Stomach (tissue), 19 donors: ENCODE measurements at places on chromosomes 3 and 15.

DNA sequence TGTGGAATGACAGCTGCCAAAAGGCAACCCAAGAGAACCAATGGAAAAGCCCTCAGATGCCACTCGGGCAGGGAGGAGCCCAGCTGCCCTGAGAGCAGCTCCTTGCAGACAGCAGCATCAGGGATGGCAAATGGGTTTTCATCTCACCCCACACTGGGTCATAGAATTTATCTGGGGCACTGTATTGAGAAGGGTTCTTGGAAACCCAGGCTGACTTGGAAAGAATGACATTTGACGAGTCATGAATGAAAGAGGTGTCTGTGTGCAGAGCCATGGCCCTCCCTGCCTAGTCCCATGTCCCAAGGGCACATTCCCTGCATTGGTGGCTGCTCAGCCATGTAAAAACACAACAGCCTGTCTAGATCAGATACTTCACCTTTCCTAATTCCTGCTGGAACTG is 157.9 kb upstream of the BHLHE40 start:
- no peak for DNase-seq

DNA sequence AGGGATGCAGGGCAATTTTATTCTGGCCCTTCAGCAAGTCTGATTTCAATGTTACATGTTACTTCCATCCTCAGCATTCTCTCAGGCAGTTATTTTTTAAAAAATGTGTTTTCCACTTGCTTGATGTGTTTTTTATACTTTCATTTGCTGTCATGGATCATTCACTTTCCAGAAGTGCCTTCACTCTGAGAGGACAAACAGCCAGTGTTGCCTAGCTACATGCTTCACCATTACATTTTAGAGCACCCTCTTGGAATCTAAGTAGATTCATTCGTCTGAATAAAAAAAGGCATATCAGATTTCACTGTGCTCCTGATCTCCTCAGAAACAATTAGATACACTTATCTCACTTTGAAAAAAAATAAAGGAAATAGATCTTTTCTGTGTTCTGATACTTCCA is 93.6 kb upstream of the POU1F1 start:
- DNase-seq, result no peak

DNA sequence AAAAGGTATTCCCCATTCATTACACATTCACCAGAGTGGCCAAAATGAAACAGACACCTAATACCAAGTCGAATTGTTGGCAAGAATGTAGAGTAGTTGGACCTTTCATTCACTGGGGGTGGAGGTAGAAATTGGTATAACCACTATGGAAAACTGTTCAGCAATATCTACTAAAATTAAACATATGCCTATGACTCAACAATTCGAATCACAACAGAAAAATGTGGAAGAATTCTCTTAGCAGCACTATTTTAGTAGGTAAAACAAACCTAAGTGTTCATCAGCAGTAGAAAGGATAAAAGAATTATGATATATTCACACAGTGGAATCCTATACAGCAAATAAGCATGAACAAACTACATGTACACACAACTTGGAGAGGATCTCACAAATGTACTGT is 30.6 kb downstream of the POLG start:
- no peak for DNase-seq

DNA sequence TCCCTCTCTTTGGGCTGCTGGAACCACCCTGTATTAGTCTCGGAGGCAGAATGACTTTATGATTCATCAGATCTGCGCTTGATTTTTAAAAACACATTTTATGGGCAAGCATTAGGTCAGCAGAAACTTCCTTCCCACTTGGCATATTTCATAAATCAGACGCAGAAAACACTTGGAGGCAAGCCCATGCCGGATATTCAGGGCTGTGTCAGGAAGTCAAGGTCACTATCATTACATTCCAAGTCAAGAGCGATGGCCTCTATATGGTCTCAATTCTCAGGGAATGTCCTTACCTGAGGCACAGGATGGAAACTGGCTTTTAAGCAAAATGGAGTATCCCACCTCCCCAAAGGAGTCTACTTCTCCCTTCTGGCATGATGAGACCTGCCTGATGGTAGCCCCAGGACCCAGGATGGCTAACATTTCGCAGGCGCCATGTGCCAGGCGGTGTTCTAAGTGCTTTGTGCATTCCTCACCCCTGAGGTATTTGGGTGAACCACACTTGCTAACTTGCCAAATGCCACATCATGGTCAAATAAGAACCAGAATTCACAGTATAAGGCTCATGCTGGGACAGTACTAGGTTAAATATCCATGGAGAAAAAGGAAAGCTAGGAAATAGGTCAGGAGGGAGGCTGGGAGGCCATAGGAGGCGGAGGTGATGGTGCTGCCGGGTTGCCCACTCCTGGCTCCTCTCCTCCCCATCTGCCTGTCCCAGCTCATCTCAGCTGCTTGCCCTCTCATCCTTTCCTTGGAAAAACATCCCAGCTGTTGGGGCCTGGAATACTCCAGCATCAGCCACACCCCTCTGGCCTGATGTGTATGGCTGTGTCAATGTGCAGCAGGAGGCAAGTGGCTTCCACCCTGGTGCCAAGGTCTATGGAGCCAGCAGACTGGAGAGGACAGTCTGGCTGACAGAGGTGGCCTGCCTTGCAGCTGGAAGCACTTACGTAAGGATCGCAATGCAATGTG is 18.8 kb downstream of the BCL2L10 start:
- no peak for DNase-seq

DNA sequence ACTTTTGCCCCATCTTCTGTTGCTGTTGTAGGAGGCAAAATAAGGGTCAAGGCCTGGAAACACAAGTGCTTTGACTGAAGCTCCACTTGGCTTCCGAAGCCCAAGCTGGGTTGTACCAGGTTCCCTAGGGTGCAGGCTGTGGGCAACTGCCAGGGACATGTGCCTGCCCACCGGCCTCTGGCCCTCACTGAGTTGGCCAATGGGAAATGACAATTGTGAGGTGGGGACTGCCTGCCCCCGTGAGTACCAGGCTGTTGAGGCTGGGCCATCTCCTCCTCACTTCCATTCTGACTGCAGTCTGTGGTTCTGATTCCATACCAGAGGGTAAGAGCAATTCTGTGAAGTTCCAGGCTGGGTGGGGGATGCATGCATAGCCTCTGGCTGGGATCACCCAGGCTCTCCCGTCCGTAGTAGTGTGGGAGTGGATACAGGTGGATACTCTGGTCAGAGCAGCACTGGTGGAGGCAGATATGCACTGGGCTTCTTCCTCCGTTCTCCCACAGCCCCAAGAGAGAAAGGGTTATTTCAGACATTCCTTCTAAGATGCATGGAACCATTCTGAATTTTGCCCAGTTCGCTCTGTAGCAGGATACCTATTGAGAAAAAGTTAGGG is at the start of gene ADIPOQ:
ADIPOQ (plus strand) TSS at position 285 of the 613 bp plus-strand sequence. CDS start 10,349 bp downstream, outside the sequence.
- DNase-seq, result no peak

DNA sequence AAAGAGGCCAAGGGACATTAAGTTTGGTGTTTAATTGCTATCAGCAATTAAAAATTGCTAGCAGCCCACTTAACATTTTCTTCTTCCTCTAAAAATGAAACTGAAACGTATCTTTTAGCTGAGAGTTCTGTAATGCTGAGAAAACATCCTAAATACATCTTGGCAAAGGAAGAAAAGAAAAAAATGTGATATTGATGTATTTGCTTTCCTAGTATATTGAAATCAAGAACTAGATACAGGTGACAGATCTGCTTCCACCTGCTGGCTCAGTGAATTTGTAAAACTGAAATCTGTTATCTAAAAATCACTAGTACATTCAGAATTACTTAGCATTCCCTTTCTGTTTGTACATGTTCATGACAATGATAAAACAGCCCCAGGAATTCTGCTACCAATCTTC is 283.2 kb downstream of the ZBTB20 start:
- no peak for DNase-seq

DNA sequence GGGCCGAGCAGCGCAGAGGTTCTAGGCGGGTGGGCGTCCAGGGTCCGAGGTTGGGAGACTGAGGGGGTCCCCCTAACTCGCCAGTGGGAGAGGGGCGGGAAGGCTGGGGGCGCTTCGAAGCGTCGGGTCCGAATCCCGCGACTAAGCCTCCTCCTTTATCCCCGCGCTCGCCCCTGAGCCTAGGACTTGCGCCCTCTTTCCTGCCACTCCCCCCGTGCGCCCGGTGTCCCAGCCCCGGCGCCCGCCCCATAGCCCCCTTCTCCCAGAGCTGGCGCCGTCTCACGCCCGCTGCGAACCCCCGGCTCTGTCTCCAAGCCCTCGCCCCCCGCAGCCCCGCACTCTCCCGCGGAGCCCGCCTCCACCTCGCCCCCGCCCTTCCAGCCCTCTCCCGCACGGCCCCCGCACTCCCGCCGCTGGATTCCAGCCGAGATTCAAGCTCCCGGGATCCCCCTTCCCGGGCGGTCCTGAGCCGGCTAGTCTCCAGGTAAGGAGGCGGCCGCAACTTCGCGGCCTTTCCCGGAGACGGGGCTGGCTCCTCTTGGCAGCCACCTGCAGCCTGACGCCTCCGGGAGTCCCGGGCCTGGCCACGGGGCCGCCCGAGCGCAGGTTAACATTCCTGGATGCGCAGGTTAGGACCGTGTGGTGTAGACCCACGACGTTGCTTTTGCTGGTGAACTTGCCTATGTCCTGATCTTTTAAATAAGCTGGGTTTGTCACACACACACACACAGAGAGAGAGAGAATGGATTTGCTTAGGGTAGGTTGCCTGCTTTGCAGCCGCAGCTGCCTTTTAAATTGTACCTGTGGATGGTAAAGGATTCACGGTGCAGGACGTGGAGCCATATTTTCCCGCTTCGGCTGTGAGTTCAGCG is 563 bp downstream of the PXYLP1 start:
- DNase-seq, result peak; percentile 76

DNA sequence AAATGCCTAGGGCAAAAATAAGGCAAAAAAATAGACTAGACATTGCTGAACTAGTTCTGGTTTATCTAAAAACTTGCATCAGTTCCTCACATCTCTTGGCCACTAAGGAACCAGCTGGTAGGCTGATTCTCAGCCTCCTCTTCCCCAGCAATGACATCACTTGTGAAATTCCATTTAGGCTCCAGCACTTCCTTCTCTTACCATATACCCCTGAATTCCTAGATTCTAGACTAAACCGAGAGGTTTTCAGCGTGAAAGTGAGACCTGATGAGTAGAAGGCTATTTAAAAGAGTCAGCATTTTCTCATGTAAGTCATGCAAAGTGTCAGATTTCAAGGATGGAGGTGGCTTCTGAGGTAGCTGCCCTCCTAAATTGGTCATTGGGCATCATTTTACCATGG is 247.1 kb upstream of the CDIN1 start:
- DNase-seq, result no peak

GRCh38 chr15:82312586-82313349 is 36.5 kb downstream of the GOLGA6L10 start:
- DNase-seq, result peak; percentile 13

GRCh38 chr3:78919021-78919755 is 848.6 kb downstream of the ROBO1 start:
- DNase-seq, result no peak
